ENCODE measurements at places on chromosomes 4 and X.

DNA sequence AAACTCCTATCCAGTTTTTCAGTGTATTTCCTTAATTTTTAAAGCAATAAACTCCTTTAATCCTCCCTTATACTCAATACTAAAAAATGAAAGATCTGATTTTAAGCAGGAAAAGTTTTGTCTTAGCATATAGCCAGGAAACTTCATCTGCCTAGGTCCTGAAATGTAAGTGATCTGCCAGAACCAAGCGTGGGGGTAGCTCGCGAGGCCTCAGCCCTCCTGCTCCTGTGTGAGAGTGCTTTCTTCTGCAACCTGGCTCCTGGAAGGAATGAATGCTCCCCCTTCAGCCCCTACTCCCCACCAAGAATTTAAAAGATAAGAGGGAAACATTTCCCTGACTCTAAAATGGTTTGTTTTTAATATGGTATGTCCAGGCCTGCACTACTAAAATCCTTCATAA lies 160.1 kb downstream of the CBR4 start:
- no peak for DNase-seq

DNA sequence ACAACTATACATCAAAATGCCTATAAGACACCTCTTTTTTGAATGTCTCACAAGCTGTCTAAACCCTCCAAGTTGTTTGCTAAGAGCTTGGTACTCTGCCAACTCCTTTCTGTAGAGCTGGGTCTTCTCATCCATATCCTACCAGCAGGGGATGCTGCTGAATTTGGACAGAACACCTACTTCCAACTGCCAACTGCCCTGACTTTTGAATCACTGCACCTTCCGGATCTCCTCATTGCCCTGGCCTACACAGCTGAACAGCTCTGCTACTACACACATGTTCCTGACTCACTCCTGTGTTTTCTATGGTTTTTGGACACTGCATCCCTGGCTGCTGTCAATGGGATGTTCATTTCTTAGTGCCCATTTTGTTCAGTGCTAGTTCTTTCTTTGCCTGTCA lies 18.7 kb downstream of the FAM184B start:
- no peak for DNase-seq

DNA sequence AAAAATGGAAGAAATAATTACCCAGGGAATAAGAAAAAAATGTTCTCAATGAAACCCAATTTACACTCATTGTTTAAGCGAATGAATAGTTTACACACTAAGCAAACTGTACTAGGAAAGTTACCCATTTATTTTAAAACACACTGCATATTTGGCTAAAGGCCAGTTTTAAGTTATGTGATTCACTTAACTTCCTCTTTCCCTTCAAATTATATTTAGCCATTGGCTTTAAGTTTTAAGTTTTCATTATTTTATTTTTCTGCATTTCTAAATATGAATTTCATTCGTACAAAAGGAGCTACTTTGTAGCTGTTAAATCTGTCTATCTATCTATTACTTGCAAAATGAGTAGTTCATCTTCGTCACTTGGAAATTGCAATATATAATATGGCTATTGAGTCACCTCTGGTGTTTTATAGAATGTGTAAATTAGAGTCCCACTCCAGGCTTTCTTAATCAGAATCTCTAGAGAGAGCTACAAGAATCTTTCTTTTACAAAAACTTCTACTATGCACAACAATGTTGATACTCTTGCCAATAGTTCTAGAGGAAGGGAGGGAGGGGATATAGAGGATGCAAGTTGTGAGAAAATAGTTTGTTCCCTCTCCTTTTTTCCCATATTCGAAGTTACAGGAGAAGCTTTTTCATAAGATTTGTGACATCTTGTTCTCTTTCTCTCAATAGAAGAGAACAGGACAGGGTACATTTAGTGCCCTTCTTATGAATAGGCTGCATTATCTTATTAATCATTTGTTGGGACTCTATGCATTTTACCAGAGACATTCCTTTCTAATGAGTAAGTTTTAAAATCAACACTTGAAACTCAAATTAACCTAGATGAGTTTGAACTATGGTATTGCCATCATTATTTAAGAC lies 41.8 kb downstream of the SULT1B1 start:
- DNase-seq: no peak

- DNase-seq: no peak
Observed at GRCh38 chr4:122252584-122252983, 100.5 kb downstream of the BLTP1 start.

DNA sequence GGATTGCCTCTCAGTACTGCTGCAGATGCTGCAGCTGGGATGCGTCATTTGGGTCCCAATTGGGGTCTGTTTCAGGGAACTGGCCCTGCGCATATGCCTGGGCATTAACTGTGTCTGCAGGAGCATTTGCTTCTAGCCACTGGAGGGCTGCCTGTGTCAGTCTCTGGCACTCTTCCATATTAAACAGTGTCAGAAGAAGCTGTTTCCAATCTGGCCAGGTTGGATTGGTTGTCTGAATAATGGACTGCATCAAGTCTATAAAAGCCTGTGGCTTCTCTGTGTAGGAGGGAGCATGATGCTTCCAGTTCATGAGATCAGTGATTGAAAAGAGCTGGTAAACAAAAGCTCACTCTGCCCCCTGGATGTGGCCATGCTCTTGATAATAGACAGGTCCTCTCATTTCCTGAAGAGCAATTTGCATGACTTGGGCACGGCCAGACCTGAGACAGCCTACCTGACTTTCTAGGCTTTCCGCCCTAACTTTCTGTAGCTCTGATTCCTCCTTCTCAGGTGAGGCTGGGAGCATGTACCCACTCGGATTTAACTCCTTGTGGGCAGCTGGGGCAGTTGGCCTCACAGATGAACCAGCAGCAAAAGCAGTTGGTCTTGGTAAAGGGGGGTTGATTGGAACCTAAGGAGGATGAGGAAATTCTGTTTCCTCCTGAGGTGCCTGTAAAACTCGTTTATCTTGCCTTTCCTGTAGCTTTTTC lies 29.2 kb downstream of the SULT1E1 start:
- no peak for DNase-seq

DNA sequence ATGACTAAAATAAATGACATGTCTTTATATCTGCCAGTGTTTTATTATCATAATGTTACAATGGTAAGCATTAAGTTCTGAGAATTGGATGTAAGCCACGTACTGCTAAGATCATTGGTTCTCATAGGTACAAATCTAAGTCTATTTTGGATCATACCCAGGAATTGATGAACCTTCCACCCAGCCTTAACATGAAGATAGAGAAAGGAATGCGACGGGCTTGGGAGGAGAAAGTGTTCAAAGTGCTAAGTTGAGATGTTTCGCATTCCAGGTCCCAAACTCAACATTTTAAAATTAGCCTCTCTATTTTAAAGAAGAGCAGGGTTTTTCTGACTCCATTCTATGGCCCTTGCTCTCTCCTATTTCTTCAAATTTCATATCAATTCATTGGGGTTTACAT lies 54.9 kb upstream of the FRAS1 start:
- DNase-seq: no peak

- no peak for DNase-seq
Observed at GRCh38 chr4:10299601-10300000, 157.6 kb downstream of the ZNF518B start.

GRCh38 chr4:88900432-88900831 lies 156.6 kb downstream of the FAM13A start:
- DNase-seq: no peak

GRCh38 chr4:182699201-182699600 lies 218.0 kb downstream of the DCTD start:
- DNase-seq: no peak

GRCh38 chr4:150251752-150252190 lies 173.5 kb downstream of the DCLK2 start:
- peak; percentile 60 for DNase-seq

- no peak for DNase-seq
Observed at GRCh38 chr4:56880572-56880971, 27.1 kb upstream of the REST start.

GRCh38 chrX:153349952-153350351 lies 16.0 kb downstream of the ZNF275 start:
- DNase-seq: no peak

DNA sequence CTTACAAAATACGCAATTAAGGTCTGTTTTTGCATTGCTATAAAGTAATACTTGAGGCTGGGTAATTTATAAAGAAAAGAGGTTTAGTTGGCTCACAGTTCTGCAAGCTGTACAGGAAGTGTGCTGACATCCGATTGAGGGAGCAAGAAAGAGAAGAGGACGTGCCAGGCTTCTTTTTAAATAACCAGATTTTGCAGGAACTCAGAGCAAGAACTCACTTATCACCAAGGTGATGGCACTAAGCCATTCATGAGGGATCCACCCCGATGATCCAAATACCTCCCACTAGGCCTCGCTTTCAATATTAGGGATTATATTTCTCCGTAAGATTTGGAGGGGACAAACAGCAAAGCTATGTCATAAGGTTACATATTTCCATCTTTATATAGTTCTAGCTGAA lies 456.7 kb downstream of the GLUD2 start:
- no peak for DNase-seq

- no peak for DNase-seq
Observed at GRCh38 chr4:120857312-120857711, 65.2 kb downstream of the PRDM5 start.

DNA sequence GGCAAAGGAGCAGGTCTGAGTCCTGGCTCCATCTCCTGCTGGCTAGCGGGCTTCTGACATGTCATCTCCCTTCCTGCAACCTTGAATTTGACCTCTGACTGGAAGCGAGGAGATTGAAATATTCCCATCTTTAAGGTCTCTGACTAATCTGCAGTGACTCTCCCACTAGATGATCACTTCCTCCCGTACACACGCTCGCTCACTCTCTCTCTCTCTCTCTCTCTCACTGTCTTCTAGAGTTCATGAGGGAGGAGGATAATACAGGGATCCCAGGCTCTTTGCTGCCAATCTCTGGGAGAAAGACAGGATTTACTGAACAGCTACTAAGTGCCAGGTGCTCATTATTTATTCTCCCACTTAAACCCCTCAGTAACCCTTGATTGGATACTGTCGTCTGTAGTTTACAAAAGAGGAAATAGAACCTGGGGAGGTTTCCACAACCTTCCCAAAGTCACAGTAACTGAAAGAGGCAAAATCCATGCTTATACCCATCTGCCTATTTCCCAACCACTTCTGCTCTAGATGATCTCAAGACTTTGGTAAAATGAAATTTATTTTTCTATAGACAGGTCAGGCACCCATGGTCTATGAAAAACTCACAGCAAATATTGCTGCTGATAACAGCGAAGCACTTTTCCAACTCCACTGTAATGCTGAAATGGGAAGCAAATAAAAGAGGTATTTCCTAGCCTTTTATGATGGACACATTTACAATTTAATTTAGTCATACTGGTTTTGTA lies 193.5 kb upstream of the C1QTNF7 start:
- no peak for DNase-seq

GRCh38 chr4:129545599-129546278 lies 449.8 kb downstream of the C4orf33 start:
- no peak for DNase-seq

GRCh38 chr4:26583538-26583864 lies 383 bp upstream of the TBC1D19 start:
- DNase-seq: no peak

DNA sequence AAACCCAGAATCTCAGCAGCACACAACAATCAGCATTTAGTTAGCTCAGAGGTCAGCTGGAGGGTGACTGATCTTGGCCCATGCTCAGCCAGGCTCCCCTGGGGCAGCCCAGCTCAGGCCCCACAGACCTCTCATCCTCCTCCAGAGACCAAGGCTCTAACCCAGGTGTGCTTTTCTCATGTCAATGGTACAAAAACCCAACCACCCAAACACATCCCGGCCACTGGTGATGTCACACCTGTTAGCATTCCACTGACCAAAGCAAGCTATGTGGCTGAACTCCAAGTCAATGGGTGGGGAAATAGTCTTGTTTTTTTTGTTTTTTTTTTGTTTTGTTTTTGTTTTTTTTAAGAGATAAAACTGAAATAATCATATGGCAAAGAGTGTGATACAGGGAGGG lies 77.5 kb downstream of the CYTL1 start:
- DNase-seq: no peak

DNA sequence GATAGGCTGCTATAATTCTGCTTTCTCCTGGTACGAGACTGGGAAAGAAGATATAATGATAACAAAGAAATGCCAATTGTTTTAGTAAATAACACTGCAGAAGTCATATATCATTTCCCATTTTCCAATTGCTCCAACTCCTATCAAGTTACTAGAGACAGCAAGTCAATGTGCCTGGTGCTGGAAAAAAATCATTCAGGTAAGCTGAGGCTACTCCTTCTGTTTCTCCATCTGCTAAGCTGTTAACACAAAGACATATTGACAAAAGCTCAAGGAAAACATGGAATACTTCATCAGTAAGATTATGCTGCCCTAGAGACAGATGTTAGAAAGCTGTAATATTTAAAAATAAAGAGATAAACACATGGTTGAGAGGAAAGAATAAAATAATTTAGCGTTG lies 10.0 kb downstream of the NAA11 start:
- no peak for DNase-seq

GRCh38 chr4:30939069-30939468 lies 218.9 kb downstream of the PCDH7 start:
- DNase-seq: no peak

DNA sequence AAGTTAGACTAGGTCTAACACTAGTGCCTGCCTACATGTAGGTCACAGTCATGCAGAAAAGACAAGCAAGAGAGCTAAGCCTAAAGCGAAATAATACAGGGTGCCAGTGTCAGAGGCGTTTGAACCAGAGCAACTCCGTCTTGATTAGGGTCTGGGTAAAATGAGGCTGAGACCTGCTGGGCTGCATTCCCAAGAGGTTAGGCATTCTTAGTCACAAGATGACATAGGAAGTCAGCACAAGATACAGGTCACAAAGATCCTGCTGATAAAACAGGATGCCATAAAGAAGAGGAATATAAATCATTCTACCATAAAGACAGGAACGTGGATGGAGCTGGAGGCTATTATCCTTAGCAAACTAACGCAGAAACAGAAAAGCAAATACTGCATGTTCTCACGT lies 120.9 kb downstream of the BEND2 start:
- DNase-seq: no peak

- DNase-seq: no peak
Observed at GRCh38 chr4:168321006-168321405, 2.5 kb upstream of the DDX60 start.

DNA sequence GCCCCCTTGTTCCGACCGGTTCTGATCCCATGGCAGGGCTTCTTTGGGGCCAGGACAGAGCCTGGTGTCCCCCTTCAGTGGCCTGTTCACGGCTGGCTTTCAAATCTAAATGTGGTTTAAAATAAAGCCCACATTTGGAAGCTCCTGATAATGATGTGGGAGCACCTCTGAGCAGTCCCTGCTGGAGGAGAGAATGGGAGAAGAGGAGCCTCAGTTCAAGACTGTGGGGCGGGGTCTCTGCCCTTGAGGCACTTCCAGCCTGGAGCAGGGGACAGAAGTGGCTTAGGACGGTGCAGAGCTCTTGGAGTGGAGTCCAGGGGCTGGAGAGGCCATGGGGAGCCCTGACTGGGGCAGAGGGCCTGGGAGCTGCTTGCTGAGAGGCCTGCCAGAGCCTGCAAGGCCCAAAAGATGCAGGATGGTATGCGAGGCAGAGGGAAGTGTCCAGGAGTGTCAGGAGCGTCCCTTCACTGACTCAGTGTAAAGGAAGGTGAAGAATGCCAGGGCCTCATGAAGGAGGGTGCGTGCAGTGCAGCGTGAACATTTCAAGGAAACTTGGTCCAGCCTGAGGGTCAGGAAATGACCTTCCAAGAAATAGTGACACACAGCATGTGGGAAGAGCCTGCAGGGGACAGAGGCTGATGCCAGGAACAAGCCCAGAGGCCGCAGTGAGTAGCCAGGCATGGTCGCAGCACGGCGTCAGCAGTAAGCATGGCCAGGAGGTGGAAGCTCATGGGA lies 21.1 kb upstream of the TADA2B start:
- DNase-seq: no peak

- peak; percentile 48 for DNase-seq
Observed at GRCh38 chr4:105619188-105619931, 66.9 kb downstream of the ARHGEF38 start.
